A172 (cell line): ENCODE measurements at places on chromosomes 6 and 20.

DNA sequence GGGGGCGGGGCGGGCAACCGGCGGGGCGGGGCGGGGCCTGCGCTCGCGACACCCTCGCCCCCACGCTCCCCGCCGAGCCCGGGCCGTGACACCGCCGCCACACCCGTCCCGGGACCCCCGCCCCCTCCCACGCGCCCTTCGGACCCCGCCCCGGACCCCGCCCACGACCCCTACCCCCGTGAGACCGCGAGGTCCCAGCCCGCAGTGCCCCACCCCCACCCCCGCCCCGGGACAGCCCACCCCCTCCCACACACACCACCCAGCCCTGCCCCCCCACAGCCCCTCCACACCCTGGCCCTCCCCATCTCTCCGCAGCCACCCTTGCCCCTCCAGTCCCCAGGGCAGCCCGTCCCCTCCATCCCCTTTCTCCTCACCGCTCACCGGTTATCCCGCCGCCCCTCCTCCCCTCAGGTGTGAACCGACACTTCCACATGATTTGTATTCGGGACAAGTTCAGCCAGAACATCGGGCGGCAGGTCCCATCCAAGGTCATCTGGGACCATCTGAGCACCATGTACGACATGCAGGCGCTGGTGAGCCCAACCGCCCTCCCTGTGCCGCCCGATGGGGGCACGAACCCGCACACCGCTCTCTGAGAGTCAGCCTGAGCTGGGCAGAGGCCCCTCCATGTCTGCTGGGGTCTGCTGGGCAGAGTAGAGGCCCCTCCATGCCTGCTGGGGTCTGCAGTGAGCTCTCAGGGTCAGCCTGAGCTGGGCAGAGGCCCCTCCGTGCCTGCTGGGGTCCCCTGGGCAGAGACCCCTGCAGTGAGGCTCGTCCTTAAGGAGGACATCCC, 622 bp downstream of the MRGBP start:
- no peak for DNase-seq

GRCh38 chr6:67818322-67818721, 816.8 kb upstream of the ADGRB3 start:
- no peak for DNase-seq

GRCh38 chr6:105733556-105734162, 330.8 kb upstream of the PREP start:
- peak; percentile 21 for DNase-seq

- DNase-seq, result no peak
Measured at GRCh38 chr6:165129086-165129485, 180.3 kb downstream of the C6orf118 start.

DNA sequence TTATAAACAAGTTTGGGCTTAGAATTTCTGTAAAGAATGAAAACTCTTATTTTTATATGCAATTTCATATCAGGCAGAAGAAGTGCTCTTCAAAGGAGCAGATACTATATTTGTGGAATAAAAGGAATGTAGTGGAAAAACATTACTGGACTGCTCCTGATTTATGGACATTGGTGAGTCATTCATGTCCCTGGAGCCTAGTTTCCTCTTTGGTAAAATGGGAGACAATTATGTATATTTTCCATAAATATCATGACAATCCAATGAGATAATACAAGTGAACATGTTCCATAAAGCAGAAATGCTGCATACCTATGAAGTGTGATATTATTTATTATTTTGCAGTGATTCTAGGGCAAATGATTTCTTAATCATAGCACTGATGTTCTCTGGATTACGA, 445.8 kb upstream of the CITED2 start:
- peak; percentile 83 for DNase-seq

DNA sequence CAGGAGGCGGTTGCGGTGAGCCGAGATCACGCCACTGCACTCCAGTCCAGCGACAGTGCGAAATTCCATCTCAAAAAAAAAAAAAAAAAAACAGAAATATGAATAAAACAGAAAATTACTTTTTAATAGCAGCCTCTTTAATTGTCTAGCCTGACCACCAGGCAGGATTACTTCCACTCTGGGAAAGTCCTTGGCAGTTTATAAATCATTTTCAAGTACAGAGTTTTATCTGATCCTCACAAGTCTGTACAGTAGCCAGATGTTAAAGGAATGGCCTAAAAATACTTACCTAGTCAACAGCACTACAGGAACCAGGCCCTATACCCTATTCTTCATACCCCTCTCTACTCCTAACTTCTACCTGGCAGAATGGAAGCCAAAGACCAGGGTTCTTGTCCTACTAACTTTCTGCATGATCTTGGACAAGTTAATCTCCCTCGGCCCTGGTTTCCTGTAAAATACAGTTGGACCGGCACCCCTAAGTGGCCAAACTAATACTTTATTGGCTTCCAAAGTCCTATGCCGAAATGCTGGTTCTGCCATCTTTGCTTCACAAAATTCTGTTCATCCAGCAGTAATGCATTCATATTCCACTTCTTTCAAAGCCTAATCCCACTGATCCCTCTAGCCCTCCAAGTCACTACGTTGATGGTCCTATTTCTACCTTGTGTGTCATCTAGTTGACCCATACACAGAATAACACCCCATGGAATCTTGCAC, 1.9 kb downstream of the EIF2S2 start:
- no peak for DNase-seq

DNA sequence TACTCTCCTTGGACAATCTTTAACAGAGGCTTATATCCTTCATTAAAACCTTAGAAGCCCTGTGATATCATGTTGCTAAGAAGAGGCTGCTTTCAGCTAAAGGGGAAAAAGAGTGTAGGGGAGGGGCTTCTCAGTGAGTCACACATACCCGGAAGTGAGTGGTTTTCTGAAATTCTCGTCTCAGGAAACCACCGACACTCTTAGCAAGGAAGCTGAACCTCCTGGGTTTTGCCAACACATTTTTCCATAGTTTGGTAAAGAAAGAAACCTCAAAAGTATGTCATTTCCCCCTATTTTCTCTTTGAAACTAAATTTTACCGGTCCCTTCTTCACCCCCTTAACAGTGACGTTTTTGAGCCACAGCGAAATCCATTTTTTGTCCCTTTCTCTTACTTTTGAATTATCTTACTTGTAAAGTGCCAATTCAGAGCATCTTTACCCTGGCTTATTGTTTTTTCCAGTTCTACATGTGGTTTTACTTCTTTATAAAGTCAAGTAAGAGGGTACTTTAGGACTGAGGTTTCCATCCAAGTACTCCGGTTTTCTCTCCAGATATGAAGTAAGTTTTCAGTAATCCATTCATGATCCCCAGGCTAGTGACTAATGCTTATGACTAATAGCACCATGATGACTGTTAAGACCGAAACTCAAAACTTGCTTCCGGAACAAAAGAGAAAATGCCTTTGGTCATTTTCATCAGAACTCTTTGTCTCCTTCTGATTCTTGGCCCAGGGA, 219.3 kb downstream of the ARHGAP18 start:
- peak; percentile 97 for DNase-seq

DNA sequence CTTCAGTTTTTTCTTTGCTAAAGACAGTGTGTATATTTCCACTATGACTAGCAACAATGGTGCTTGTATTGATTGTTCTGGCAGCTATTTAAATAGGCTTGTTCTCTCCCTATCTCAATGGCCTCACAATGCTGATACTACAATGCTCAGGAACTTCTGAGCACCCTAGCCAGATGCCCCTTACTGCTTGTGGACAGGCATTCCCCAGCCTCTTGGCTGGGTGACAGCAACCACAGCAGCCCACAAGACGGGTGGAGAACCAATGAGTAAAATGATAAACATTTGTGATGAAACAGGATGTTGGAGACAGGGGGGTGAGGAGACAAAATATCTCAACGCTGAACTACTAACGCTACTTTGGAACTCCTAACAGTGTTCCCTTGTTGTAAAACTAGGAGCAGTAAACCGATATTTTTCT, 42.3 kb downstream of the HIVEP2 start:
- peak; percentile 95 for DNase-seq

- peak; percentile 13 for DNase-seq
Measured at GRCh38 chr6:41167173-41167963, 4.5 kb upstream of the TREM2 start.
